Mucosa of gallbladder (tissue), 1 donor: ENCODE measurements at places on chromosomes 4 and X. TPM values are rescaled to one million over a fixed set of nuclear protein-coding genes. Genes with fewer than 3 reads are reported as not detected.

TAF7L gene
- total RNA-seq, result not detected

ANOS1 gene
- total RNA-seq, result 2.9 TPM

GLRA3 gene
- total RNA-seq, result not detected

CHRNA9 gene
- not detected for total RNA-seq

PLRG1 gene
- total RNA-seq, result 61.8 TPM

KCNIP4 gene
- total RNA-seq, result 3.3 TPM

MAGEC3 gene
- not detected for total RNA-seq

SPANXD gene
- total RNA-seq, result not detected

OPRPN gene
- total RNA-seq, result not detected

CT45A1 gene
- total RNA-seq, result not detected

CXCL10 gene
- total RNA-seq, result 0.81 TPM

ATP8A1 gene
- 5.1 TPM for total RNA-seq

ZNF275 gene
- total RNA-seq, result 10.3 TPM

PLS3 gene
- total RNA-seq, result 88.2 TPM

KIAA1210 gene
- not detected for total RNA-seq

CT83 gene
- total RNA-seq, result not detected

SPANXB1 gene
- not detected for total RNA-seq

CSAG3 gene
- not detected for total RNA-seq

GPR143 gene
- total RNA-seq, result 1.8 TPM

GUCY1A1 gene
- total RNA-seq, result 20.0 TPM

AVPR2 gene
- total RNA-seq, result 1.1 TPM

JADE3 gene
- total RNA-seq, result 8.4 TPM

IDH3G gene
- 51.5 TPM for total RNA-seq

MAGEB5 gene
- not detected for total RNA-seq

EFNB1 gene
- 134 TPM for total RNA-seq

UGT2B10 gene
- 10.2 TPM for total RNA-seq

MAGEC2 gene
- total RNA-seq, result not detected

IL3RA gene
- 3.8 TPM for total RNA-seq

DOK7 gene
- 7.4 TPM for total RNA-seq

LNX1 gene
- total RNA-seq, result 32.1 TPM

PCDH10 gene
- total RNA-seq, result 1.0 TPM

SUPT20HL2 gene
- total RNA-seq, result not detected

GLUD2 gene
- total RNA-seq, result 7.6 TPM

ZNF518B gene
- 23.7 TPM for total RNA-seq

GUCY1B1 gene
- 13.5 TPM for total RNA-seq

KCTD8 gene
- total RNA-seq, result 0.86 TPM

IGSF1 gene
- 1.7 TPM for total RNA-seq

GPC4 gene
- 38.9 TPM for total RNA-seq

MAP9 gene
- total RNA-seq, result 20.4 TPM

ELF4 gene
- 12.5 TPM for total RNA-seq

PNMA6F gene
- not detected for total RNA-seq

GPR101 gene
- total RNA-seq, result not detected

PAGE4 gene
- not detected for total RNA-seq

HMGB3 gene
- 14.8 TPM for total RNA-seq

VSIG4 gene
- total RNA-seq, result 61.5 TPM

FDCSP gene
- total RNA-seq, result not detected

BEND2 gene
- not detected for total RNA-seq

SOX3 gene
- total RNA-seq, result not detected
